Effector memory CD8-positive, alpha-beta T cell (primary cell): ENCODE measurements at places on chromosomes 2 and 18.

DNA sequence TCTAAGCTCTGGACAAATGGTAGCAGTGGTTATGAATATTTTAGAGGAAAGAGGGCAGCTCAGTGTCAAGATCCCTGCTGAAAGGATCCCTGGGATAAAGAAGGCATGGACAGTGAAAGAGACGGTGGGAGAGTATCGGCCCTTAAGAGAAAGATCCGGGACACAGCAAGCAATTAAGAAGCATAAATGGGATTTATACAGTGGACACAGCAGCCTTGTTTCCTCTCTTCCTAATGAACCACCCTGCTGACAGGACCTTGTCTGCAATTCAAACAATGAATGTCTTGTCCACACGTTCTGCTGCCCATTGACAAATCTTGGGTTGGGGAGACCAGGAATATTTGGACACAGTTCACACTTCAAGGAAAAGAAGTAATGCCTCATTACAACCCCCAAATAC lies 16.5 kb downstream of the CPLX4 start:
- no peak for DNase-seq

DNA sequence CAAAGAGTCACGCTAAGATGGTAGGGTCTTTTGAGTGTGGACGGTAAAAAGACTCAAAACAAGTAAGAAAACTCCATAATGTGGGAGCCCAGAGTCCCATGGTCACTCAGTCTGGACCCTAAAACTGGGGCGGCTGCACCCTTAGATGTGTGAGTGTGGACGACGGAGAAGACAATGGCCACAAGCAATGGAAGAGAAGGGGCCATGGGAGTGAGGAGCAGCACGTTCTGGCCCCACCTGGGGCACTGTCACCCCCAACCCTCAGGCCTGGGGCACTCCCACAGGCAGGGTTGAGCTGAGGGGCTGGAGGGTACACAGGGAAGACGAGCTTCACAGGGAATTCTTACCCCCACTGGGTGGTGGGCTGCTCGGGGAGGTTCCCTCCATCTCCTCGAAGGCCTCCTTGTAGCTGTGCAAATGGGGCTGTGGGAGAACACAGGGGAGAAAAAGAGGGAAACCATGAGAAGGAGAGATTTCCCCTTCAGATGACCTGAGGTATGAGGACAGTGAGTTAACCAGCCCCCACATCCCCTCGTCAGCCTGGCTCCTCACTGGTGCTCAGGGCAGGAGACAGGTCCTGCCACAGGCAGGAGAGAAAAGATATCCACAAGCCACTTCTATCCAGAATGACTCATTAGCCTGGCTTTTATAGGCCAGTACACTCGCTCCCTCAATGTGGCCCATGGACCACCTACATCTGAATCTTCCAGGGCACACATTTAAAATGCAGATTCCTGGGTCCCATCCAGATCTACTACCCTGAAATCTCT lies 167.9 kb downstream of the TNS1 start:
- DNase-seq = no peak

DNA sequence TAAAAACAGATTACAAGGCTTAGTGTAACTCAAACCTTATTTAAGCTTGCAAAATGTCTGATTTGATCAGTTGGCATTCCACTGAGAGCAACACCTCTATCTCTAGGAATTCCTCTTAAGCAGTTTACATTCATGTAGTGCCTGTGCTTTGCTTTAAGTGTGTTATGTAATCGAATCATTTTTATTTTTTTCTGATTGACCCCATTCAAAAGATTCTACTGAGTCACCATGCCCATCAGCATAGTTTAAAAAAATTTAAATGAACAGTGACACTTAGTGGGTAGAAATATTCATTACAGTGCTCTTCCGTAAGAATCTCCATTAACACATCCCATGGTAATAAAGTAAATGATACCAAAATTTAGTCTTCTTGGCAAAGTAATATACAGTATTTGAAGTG lies 67.8 kb upstream of the SLC4A10 start:
- no peak for DNase-seq

GRCh38 chr18:55226044-55226443 lies 266.8 kb upstream of the CCDC68 start:
- DNase-seq = no peak

GRCh38 chr2:54675738-54676137 lies 47.7 kb upstream of the EML6 start:
- no peak for DNase-seq

DNA sequence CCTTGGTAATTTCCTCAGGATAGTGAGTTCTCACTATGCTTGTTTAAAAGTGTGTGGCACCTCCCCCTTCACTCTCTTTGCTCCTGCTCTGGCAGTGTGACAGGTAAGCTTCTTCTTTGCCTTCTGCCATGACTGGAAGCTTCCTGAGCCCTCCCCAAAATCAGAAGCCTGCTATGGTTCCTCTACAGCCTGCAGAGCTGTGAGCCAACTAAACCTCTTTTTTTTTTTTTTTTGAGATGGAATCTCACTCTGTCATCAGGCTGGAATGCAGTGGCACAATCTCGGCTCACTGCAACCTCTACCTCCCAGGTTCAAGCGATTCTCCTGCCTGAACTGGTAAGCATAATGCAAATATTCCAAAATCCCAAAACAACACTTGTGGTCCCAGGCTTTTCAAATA lies 80.0 kb downstream of the SOWAHC start:
- DNase-seq = no peak

DNA sequence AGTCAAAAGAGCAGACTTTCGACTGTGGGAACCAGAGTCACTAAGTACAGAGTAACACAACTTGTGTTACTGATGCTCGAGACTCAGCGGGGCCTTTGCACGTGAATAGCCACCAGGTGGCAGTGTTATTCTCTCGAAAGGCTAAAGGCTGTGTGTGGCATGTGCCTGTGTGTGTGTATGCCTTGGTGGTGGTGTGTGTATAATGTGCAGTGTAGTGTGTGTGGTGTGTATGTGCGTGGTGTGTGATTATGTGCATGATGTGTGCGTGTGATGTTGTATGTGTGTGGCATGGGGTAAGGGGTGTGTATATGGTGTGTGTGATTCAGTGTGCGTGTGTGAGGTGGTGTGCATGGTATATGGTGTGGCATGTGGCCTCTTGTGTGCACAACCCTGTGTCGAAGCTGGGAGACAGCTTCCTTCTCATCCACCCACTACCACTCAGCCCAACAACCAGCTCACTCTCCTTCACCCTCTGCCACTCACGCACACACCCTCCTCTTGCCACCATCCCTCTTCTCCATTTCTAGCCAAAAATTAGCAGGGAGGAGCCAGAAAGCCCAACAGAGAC lies 83.0 kb upstream of the ZNF532 start:
- DNase-seq = peak; percentile 48

GRCh38 chr18:78773303-78773755 lies 206.3 kb upstream of the SALL3 start:
- DNase-seq = no peak

DNA sequence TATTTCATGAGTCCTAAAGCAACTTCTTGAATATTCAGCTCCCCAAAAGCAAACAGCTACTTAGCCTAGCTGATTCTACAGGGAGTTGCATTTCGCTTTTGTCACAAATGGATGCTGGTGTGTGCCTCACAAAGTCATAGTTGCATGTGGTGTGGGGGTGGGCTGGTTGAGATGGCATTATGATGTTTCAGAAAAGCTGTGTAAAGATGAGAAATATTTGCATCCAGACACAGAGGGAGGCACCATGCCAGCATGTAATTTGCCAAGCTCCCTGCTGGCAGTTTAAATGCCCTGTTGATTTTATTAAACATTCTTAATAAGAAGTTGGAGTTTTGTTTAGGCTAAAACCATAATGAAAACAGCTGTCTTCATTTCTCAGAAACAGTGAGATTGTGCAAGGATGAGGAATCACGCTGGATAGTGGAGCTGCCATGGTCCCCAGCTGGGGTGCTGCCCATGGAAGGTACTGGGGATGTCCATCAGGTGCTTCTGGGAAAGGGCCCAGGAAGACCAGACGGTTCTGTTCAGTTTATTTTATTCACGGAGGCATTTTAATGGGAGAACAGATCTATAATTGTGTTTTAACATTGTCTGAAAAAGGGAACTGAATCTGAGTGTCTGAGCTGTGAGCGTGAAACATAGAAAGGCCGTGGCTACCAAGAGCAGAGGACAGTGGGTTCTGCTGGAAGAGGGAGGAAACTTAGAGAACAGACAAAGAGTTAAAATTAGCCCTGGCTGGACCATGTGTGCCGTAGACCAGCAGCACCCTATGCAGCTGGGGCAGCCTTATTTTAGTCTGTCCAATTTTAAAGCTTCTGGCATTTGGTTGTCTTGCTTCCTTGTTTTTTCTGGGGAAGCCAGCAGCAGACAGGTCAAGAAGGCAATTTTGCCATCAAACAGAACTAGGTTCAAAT lies 177.1 kb downstream of the FAM210A start:
- no peak for DNase-seq

- DNase-seq = no peak
These were observed 162.9 kb upstream of the ZNF516 start for GRCh38 chr18:76657911-76658470.

- DNase-seq = no peak
These were observed 147.4 kb upstream of the PGAP1 start for GRCh38 chr2:197073701-197074433.

DNA sequence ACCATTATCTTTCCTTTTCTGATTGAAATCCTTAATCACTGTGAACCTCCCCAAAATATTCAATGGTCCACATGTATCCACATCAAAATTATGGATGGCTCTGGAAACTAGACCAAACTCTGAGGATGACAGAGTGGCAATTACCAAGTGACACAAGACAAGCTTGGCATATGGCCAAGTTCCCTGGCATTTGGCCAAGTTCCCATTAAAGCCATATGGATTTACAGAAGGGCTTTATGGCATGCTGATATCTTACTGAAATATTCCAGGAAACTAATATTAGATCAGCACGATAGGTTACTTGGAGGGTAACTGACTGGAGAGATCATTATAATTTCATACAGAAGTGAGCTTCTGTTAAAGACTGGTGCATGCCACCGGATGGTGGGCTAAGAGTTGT lies 21.9 kb upstream of the CERS6 start:
- no peak for DNase-seq

GRCh38 chr18:50622865-50623393 lies 63.0 kb downstream of the MAPK4 start:
- no peak for DNase-seq

- no peak for DNase-seq
These were observed 110.6 kb downstream of the CRIM1 start for GRCh38 chr2:36466135-36466534.

DNA sequence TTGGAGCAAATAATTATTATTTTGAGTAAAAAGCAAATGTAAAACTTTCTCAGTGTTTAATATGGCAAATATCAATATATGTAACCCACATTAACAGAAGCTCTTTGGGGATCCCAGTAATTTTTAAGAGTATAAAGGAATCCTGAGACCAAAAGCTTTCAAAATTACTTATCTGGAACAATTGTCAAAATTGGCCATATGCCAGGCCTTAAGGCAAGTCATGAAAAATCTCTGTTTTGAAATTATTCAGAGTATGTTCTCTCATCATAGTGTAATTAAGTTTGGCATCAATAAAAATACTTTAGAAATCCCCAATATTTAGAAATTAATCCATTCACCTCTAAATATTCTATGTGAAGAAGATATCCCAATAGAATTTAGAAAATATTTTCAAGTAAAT lies 225.3 kb upstream of the ARL4C start:
- DNase-seq = no peak

DNA sequence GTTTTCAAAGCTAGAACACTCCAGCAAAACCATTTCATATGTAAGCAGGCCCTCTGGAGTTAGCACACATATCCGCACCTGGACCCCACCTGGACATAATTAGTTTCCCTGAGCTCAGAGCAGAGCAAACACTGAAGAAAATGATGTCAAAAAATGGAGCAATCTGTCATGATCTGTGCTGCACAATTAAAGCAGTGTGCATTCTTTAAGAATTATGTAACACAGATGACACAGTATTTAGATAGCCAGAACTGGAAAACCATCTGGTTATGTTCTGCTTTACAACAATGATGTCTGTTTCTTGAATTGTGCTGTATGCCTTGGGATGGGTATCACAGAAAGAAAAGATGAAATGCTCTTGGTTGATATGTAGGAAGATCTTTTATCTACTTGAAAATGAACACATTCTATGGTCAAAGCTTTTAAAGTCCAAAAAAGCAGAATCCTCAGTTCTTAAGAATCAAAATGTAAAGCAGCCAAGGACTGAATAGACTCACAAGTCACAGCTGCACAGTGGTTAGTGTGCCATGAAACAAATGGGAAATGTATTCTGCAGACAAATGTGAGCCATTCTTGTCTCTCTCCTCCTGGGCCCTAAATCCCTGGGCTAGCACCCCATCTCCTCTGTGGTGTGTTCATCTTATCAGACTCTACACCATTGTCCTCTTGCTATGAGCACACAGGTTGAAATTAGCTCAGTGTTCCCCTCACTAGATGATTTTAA lies 36.8 kb downstream of the HRH4 start:
- DNase-seq = no peak

GRCh38 chr2:36800381-36800780 lies 103.9 kb downstream of the VIT start:
- DNase-seq = peak; percentile 59

- no peak for DNase-seq
These were observed 351.7 kb downstream of the HRH4 start for GRCh38 chr18:24811950-24812681.

DNA sequence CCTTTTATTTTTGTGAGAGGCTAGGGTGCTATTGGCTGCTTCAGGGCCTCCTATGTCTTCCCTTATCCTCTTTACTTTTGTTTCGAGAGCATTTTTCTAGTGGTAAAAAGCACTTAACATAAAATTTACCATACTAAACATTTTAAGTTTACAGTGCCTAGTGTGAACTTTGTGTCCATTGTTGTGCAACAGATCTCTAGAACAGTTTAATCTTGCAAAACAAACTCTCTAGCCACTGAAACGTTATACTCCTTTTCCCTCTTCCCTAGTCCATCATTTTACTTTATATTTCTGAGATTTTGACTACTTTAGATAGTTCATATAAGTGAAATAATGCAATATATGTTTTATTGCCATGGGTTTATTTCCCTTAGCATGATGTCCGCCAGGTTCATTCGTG lies 580.6 kb downstream of the THSD7B start:
- DNase-seq = no peak

DNA sequence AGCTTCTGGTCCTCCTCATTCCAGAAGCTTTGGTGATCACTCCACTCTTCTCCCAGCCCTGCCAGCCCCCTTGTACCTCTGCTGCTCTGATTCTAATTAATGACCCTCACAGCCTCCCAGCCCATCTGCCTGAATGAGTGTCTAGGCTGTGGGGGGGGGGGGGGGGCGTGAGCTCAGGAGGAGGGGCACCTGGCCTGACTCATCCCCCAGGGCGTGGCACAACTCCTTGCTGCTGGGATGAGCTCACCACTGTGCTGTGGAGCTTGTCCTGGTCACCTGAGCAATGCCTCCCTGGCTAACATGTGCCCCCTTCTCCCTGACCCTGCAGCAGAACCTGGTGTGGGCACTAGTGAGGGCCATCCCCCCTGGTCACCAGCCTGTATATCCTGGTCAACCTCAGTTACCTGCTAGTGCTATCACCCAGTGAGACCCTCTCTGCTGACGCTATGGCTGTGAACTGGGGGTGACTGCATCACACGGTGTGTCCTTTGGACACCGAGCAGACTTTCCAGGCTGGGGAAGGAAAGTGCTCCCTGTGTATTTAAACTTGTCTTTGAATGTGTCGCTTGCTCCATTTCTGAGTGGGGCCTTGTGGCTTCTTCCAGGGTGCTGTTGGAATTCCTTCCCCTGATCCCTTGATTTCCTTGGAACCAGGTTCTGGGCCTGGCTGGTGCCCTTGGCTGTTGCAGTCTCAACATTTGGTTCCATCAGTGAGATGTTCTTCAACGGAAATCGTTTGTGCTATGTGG lies 41.5 kb upstream of the PUM2 start:
- DNase-seq = no peak
